ENCODE measurements at places on chromosomes 12 and 14.
A peak's percentile ranks its signal among the peaks of the same experiment; 100 is the strongest.

GRCh38 chr14:33610121-33610520, 340.8 kb downstream of the EGLN3 start:
- DNase-seq: no peak

DNA sequence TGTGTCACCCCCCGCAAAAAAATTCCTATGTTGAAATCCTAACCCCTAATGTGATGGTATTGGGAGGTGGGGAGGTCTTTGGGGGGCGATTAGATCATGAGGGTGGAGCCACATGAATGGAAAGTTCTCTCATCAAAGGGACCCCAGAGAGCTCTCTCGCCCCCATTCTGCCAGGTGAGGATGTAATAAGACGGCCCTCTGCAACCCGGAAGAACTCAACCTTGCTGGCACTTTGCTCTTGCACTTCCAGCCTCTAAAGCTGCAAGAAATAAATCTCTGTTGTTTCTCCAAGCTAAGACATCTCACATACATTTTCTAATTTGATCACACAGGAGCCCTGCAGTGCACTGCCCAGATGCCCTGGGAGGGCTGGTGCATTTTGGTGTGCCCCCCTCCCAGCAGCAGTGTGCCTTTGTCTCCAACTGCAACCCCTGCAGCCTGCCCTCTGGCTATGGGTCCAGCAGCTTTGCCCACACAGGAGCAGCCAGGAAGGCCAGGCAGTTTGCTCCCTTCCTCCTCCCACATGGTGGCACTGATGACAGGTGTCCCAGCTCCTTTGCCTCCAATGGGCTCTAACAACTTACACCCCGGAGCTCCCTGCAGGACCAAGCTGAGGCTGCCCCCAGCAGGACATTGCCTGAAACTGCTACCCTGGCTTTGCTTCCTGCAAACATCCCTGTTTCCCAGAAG, 59.3 kb downstream of the C14orf132 start:
- peak; percentile 95 for DNase-seq

GRCh38 chr14:75214558-75214957, 38.1 kb upstream of the TMED10 start:
- no peak for DNase-seq

- DNase-seq: peak; percentile 25
Measured at GRCh38 chr14:50772412-50772811, 58.5 kb downstream of the NIN start.

DNA sequence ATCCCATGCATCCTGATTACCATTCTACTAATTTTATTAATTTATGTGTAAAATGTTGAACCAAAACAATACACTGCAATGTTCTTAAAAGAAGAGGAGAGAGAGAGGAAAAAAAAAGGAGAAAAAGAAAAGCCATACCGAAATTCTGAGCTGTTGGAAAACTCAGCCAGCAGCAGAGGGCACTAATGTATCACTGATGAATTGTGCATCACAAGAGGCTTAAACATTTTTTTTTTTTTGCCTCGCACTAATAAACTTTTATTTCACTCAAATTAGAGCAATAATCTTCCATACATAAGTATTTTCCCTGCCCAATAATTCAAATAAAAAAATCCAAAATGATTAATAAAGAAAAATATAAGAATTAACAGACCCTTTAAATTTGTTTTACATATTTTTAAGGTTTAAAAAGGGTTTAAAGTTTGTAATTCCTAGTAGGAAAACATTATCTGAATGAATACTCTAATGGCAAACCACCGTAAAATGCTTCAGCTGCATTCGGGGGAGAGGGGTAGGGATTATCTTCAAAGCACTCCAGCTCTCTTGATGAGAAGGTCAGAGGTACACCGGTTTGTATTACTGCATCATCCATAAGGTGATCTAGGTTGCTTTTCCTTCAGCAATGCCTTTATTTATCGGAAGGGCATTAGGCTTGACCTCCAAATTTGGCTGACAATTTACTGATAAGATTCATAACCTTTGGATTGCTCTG, 41.9 kb downstream of the ATP23 start:
- peak; percentile 61 for DNase-seq

GRCh38 chr12:122172262-122172939, 1.6 kb downstream of the IL31 start:
- no peak for DNase-seq

GRCh38 chr12:69913526-69913925, 88.5 kb downstream of the MYRFL start:
- DNase-seq: no peak

DNA sequence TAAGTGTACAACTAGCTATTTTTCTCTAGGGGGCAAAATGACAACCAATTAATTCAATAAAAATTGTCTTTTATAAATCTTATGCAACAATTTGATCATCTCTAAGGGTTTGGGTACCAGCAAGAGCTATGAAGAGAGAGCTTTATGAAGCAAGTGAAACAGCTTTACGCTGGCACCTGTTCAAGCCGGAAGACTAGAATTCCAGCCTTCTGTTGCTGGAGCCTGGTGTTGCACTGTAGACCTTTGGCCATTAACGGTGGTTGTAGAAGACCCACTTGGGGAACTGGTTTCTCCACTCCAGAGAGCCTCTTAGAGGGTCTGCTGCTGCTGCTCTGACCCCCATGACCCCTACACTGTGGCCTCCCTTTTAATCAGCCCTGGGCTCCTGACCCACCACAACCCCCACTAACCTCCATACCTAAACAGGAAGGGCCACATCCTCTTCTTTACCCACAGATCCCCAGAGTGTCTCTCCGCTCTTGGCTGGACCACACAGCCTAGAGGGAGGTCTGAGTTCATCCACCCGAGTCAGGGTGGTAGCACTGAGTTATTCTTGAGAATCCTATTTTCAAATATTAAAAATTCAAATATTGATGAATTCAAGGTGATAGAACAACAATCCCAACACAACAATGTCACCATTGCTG, 54.6 kb upstream of the STON2 start:
- no peak for DNase-seq

All from NCI-H69 (cell line).